ENCODE measurements at places on chromosomes 16 and 17.

- DNase-seq = no peak
Measured at GRCh38 chr16:75928295-75928694, 202.0 kb upstream of the CPHXL start.

DNA sequence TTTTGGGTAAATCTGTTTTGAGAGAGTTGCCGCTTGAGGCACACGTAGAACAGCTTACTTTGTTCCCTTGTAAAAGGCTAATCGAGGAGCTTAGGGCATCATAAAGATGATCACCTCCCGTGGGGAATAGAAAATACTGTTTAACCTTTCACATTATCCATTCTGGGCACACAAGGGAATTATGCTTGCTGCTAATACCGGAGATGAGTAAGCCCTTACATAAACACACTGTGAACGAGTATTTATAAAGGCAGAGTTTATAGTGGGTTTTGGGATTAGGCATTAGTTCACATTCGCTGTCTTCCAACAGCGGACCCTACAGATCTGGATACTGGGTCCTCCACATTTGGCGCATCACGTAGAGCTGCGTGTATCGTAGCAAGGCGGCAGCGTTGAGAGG is 51.2 kb upstream of the CNTNAP4 start:
- no peak for DNase-seq

GRCh38 chr16:73730481-73731090 is 566.0 kb upstream of the PSMD7 start:
- no peak for DNase-seq

DNA sequence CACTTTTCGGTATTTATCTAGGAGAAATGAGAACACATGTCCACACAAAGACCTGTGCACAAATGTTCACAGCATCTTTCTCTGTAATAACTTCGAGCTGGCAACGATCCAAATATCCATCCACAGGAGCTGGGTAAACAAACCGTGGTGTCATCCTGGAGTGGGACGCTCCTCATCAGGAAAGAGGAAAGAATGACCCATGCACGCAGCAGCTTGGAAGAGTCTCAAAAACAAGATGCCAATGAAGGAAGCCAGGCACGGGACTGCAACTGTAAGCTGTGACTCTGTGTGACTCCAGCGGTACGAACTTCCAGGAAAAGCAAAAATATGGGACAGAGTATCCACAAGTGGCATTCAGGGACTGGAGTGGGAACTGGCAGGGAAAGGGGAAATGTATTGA is 36.7 kb upstream of the CIBAR2 start:
- DNase-seq = no peak

GRCh38 chr16:10592611-10593010 is 12.2 kb upstream of the EMP2 start:
- DNase-seq = no peak

DNA sequence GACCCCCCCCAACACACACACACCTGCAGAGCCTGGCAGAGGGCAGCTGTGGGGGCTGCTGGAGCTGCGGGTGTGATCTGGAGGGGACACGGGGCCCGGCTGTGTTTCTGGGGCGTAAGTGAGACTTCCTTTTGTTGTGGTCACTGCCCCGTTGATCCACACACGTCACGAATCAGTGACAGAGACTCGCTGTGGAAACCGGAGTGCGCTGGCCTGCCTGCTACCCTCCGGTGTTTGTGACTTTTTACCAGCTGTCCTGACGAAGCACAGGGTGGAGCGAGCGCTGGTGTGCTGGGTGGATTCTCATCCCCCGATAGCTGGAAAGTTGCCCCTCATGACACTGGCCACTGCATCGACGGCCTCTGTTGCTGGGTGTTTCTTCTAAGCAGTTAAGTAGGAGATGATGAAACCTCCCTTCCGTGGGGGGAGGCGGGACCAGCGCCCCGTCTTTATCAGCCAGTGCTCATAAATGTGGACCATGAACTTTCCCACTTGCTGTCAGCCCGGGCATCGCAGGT is 2.3 kb downstream of the METRNL start:
- DNase-seq = no peak

GRCh38 chr16:59042301-59042700 is 308.2 kb upstream of the GOT2 start:
- no peak for DNase-seq

DNA sequence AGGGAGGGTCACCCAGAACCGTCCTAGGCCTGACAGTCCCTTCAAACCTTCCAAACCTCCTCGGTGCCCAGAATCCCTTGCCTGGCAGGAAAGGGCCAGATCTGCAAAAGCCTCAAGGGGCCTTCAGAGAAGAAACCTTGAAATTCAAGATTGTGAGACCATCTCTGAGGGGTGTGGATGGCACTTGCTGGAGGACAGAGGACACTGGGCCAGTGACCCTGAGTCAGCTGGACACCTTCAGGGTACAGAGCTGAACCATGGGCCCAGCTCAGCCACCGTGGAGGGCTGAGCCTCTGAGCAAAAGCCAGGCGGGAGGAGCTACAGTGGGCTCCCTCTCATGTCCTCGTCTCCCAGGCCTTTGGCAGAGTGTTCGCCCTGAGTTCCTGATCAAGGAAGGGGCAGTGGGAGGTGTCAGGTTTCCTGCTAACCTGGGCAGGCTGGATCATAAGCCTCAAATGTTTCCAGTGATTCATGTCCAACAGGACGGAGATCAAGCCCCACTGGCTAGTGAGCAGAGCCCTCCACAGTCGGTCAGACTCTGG is 3.0 kb downstream of the PDILT start:
- no peak for DNase-seq

- no peak for DNase-seq
Measured at GRCh38 chr17:73291260-73291801, 20.5 kb downstream of the CDC42EP4 start.

GRCh38 chr16:84614073-84614459 is 3.8 kb downstream of the COTL1 start:
- no peak for DNase-seq

GRCh38 chr16:88687676-88688012 is 1.3 kb upstream of the SNAI3 start:
- DNase-seq = no peak

- no peak for DNase-seq
Measured at GRCh38 chr17:72566671-72567484, 446.1 kb downstream of the SOX9 start.

- DNase-seq = no peak
Measured at GRCh38 chr17:3918372-3919122, 2.3 kb upstream of the P2RX1 start.

DNA sequence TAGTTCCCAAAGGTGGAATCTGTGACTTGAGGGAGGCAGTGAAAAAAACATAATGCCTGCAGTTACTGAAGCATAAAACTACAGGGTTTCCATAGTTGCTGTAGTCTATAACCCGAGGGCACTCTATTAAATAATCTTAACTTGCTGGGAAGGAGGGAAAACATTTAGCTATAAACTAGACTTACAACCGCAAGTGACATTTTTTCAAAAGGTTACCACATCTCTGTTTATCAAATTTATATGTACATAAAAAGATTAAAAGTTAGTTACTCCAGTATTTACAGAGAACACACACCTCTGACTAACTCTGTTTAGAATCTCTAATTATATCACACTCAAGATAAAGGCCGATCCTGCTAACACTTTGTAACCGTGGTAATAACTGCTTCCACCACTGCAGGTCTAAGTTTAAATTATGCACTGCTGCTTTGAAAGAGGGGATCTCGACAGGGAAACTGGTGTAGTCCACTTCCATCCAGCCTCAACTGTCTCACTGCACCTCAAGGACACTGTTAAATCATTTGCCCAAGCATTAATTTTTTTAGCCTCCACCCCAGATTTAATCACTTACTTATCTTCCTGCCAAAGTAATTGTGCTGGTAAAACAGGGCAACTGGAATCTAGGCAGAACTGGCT is 14.6 kb downstream of the KCNJ16 start:
- DNase-seq = no peak

- DNase-seq = no peak
Measured at GRCh38 chr17:4806777-4807604, at the start of gene PLD2. Gene PLD2 (plus strand): TSS chr17:4807152. CDS start chr17:4807773, 621 bp downstream.

GRCh38 chr17:43550754-43551153 is 4.6 kb upstream of the ETV4 start:
- DNase-seq = no peak

- DNase-seq = no peak
Measured at GRCh38 chr17:3926860-3927627, 10.8 kb upstream of the P2RX1 start.

DNA sequence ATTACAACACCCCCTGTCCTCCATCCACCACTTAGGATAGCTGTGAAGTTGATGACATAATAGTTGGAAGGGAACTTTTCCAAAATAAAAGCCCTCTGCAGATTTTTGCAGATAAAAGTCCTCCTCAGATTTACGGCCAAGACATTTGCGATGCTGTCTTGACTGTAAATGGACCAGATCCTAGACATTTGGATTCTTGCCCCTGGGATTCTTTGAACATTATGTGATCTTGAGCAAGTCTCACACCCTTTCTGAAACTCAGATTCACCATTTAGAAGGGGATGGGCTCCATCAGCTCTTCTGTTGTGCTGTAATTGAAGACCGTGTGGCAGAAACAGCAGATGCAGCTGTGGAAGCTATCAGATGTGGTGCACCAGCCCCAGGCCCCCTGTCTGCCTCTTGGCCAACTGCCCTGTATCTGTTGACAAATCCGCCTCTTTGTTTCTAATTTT is 153.9 kb upstream of the CACNG3 start:
- DNase-seq = no peak

GRCh38 chr16:30786936-30787612 is at the start of gene ZNF629:
Gene ZNF629 (minus strand): TSS chr16:30787205. CDS start chr16:30784482, 2,723 bp downstream.
- no peak for DNase-seq

DNA sequence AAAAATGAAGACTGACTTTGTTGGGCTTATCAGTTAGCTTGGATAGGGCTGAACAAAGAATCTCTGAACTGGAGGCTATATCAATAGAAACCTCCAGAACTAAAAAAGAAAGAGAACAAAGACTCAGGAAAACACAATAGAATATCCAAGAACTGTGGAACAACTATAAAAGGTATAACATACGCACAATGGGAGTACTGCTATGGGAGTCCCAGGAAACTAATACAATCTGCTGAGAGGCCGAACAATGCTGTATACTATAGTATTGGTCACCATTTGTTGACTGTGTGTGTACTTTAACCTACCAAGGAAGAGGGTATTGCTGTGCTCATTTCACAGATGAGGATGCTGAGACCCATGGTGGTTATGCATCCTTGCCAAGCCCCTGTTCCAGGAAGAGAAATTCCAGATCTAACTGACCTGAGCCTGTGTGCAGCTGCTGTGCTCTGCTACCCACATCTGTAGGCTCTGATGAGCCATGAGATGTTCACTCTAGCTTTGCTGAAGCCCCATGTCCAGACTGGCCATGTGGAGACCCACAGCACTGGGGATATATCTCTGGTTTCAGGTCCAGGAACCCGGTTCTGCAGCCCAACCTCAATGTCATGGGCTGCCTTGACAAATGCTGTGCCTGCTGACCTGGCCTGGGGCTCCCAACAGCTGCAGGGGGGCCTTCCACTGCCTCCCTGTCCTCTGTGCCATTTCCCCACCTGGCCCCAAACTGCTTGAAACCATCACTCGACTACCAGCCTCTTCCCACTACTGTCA is 254.3 kb upstream of the TNRC6C start:
- no peak for DNase-seq
